AG10803 (cell line): ENCODE measurements at places on chromosomes 12 and 14.

DNA sequence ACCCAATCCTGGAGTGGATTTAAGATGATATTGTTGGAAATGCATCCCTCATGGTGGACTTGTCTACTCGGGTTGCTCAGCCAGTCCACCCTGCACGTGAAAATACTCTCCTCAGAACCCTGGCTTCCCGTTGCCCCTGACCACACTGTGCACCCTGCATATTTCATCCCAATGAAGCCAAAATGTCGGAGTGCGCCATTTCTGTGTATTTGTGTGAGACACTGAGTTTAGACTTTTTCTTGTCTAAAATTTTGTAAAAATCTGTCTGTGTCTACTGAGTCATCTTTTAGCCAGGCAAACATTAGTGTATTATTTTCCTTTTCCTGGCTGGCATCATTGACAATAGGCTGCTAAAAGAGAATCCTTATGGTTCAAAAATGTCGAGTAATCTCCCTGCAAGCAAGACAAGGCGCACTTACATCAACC is 485 bp upstream of the PNMA1 start:
- no peak for DNase-seq

GRCh38 chr14:98226411-98226810 is 1045.6 kb downstream of the BCL11B start:
- no peak for DNase-seq

GRCh38 chr14:96625426-96625985 is 123.3 kb downstream of the PAPOLA start:
- DNase-seq: no peak

DNA sequence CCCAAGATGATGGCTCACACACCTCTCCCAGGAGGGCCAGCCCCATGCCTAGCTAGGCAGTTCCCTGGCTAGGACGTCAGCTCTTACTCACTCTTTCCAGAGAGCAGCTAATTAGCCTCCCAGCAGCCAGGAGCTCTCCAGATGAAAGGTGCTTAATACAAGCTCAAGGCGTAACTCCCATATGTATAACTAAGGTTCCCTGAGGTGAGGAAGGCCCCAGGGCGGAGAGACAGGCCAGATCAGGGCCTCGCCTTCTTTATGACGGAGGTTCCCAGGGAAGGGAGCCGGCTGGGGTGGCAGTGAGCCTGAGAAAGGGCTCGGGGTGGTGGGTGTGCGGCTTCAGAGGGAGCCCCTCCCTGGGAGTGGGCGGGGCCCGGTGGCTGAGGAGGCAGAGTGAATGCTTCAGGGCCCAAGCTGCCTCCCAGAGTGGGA is 26.4 kb upstream of the ZFP36L1 start:
- peak; percentile 51 for DNase-seq

DNA sequence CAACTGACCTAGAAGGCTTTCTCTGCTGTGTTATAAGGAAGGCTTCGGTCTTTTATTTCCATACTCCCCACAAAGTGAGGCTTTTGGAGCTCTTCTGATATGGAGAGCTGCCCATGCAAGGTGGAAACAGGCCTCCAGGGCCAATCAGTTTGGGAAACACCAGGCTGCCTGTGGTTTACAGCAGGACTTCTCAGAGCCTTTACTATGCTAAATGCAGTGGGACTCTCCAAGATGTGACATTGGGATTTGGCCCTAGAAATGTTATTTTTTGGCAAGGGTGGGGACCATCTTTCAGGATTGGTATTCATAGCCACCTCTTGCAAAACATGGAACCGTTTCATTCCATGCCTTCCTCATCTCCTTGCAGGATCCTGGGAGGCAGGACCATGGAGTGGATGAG is 3.7 kb downstream of the ACACB start:
- no peak for DNase-seq

- no peak for DNase-seq
Measured at GRCh38 chr12:80219345-80219744, 120.0 kb downstream of the OTOGL start.

GRCh38 chr14:72002731-72003130 is 70.5 kb downstream of the RGS6 start:
- no peak for DNase-seq

DNA sequence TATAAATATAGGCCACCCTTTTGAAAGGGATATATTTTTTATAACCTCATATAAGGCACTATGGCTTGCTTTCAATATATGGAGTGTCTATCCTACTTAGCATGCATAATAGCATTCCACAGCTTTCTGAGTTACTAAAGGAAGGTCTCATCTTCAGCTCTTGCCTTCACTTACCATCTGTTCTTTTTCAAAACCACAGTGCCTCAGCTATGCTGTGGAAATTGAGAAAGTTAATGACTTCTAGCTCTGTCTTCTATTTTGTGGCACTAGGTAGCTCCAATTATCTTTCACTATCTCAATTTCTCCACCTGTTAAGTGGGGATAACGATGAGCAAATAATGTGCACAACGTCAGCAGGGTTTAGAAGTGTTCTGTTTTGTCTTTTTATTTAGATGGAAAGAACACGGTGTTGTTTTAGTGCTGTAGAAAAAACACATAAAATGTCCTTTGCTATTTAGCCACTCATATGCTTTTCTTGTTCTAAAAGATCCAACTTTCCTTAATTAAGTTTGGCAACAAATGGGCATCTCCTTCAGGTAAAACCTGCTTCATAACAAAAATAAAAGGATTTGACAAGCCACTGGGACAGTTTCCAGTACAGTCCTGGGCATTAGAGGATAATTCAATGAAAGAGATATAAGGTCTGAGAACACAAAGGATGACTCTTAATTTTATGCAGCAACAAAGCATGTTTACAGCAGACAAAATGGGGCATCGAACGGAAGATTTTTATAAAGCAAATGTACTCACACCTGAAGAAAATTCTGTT is 462.0 kb upstream of the SYT1 start:
- DNase-seq: peak; percentile 45

GRCh38 chr12:46492471-46493085 is 120.0 kb upstream of the SLC38A2 start:
- DNase-seq: peak; percentile 69

- no peak for DNase-seq
Measured at GRCh38 chr12:100448656-100449055, 25.0 kb upstream of the NR1H4 start.

GRCh38 chr12:123050331-123050831 is 69.9 kb downstream of the ARL6IP4 start:
- peak; percentile 40 for DNase-seq

GRCh38 chr12:55703288-55703687 is 4.4 kb downstream of the ITGA7 start:
- no peak for DNase-seq

- DNase-seq: no peak
Measured at GRCh38 chr12:106098691-106099200, 40.0 kb downstream of the NUAK1 start.

DNA sequence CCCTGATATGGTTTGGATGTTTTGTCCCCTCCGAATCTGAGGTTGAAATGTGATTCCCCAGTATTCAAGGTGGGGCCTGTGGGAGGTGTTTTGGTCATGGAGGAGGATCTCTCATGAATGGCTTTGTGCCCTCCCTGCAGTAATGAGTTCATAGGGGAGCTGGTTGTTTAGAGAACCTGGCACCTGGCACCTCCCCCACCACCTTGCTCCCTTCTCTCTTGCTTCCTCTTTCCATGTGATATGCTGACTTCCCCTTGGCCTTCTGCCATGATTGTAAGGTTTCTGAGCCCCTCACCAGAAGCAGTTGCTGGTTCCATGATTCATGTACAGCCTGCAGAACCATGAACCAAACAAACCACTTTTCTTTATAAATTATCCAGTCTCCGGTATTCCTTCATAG is 32.6 kb downstream of the CD163L1 start:
- DNase-seq: no peak

DNA sequence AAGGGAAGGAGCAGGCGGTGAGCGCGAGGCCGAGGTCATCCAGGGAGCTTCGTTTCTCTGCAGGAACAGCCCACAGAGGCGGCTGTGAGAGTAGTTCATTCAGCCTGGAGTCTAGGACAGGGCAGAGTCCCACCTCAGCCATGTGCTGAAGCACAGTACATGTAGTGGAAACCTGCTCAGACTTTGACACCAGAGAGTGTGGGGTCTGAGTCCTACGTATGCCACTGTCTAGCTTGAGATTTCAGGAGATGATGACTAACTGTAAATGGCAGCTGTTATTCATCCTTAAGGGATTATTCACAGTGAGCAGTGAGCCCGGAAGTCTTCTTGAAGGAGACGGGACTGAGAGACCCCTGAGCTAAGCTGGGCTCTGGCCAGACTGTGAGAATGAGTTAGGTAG is 938 bp upstream of the SLC6A13 start:
- DNase-seq: no peak

- DNase-seq: no peak
Measured at GRCh38 chr14:87940382-87940781, 52.6 kb downstream of the GALC start.

DNA sequence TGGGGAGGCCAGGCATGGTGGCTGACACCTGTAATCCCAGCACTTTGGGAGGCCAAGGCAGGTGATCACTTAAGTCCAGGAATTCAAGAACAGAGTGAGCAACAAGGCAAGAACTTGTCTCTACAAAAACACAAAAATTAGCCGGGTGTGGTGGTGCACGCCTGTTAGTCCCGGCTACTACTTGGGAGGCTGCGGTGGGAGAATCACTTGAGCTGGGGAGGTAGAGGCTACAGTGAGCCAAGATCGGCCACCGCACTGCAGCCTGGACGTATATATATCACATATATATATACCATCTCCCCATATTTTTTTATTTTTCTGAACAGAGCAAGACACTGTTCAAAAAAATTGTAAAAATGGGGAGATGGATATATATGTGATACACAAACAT is 19.5 kb downstream of the CKAP4 start:
- DNase-seq: no peak

- DNase-seq: no peak
Measured at GRCh38 chr12:95605875-95606274, 54.6 kb upstream of the USP44 start.

DNA sequence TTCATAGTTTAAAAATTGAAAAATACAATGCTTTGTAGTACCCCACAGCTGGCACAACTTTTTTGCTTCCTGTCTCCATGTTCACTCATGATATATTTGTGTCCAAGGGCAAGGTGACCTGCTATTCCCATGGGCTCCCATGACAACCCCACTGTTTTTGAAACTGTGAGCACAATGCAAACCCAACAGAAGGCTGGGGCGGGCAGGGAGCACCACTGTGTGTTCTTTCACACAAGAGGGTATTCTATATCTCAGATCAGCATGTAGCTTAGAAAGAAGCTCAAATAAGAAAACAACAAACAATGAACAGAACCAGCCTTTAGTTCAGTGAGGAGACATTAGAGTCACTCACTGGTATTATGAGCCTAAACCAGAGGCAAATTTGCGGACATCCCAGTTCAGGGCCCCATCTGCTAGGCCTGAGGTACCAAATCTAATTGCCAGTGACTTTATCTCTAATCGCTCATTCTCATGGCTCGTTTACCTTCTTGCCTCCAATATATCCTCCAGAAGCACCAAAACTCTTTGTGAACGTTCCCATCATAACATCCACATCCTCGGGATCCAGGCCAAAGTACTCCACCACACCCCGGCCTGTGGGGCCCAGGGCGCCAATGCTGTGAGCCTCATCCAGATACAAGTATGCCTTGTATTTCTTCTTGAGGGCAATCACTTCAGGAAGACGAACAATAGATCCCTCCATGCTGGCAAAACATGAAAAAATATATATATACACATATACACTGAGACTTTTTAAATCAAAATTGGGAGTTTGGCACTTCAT is 56.4 kb upstream of the ISM2 start:
- no peak for DNase-seq

GRCh38 chr14:67773844-67774377 is 42.5 kb downstream of the ZFYVE26 start:
- no peak for DNase-seq

GRCh38 chr14:34331728-34332623 is 130.1 kb downstream of the SPTSSA start:
- DNase-seq: peak; percentile 20

DNA sequence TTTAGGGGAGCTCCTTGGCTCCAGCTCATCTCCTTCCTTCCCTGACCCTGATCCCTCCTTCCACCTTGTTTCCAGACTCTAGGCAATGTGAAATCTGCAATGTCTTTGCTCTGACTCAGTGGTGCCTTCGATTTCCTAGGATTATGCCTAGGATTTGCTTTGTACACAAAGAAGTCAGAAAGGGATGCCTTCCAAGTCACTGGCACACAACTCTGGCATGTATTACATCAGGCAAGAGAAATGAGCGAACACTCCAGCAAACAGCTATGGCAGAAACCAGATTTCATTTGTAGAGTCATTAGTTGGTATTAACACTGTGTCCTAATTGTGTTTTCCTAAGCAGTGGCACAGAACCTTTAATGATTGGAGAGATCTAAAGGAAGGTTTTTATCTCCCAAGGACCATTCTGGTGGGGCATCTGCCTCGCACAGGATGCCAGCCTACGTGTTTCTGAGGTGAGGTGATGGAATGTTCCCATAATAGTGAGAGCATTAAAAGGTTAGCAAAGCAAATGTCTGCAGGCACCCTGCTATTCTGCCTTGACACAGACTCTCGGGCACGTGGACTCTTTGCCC is 84.9 kb downstream of the WSCD2 start:
- DNase-seq: no peak

GRCh38 chr14:93040443-93040842 is 75.3 kb downstream of the ITPK1 start:
- DNase-seq: no peak

DNA sequence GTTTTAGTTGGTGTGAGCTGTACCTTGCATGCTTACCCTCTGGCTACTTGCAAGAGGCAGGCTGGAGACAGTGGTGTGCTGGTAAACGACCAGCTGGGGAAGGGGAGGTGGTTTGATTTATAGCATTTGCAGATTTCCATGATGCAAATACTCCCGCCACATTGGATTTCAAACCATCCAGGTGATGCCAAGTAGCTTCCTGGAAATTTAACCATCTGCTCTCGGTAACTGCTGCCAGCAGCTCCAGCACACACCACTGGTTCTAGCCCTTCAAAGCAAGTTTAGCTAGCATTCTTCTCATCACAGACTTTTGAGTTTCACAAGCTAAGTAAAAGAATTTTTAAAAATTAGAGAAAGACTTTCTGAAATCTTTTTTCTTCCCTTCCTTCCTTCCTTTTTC is 104.5 kb upstream of the AMIGO2 start:
- DNase-seq: no peak

- no peak for DNase-seq
Measured at GRCh38 chr14:35993684-35993960, 167.5 kb downstream of the BRMS1L start.

- no peak for DNase-seq
Measured at GRCh38 chr12:15932971-15933370, 21.8 kb downstream of the DERA start.

GRCh38 chr12:67618303-67618702 is 30.2 kb upstream of the DYRK2 start:
- DNase-seq: no peak

- DNase-seq: no peak
Measured at GRCh38 chr12:105164068-105164467, 56.5 kb downstream of the WASHC4 start.

DNA sequence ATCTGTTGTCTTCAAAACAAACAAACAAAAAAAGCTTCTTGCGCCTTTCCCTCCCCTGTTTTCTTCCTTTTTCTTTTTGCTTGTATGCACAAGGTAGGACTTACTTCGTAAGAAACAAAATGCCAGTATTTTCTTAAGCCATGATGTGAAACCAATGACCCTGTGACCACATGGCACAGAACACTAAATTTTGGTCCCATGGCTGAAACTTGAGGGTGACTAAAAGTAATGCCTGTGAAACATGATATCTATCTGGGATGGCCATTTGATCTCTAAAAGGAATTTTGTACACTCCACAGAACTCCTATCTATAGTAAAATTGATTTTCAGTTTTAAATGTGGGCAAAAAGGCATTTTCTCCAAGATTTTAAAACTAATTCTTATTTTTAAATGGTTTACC is 63.6 kb downstream of the PAPOLA start:
- no peak for DNase-seq

- DNase-seq: no peak
Measured at GRCh38 chr12:53951577-53952334, 2.9 kb upstream of the HOXC12 start.
